ENCODE measurements at places on chromosomes 3 and 15.

DNA sequence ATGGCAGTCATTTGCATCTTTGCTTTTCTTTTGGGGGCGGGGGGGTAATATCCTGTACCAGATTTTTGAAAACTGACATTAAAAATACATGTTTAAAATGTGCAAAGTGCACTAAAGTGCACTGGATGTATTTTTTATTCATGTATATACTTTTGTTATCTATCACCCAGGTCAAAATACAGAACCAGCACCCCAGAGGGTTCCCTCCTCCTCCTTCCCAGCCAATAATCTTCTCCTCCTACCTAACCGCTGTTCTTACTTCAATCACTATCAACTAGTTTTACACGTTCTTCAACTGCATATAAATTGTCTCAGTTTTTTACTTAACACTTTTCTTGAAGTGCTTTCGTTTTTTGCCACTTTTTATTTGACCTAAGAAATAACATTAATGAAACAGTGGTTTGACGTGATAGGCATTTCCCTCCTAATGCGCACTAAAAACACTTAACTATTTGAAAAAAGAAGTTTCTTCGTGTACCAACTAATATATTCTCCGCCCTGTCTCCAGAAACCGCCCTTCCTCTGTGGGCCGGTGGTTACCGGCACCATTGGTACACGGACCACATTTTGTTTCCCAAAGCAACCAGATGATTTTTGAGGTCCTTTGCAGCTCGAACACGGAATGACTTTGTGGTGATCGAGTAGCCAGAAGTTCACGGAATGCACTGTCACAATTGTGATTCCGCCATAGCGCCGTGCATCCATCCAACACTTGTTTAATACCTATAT lies 836 bp upstream of the AKAP13 start:
- no peak for DNase-seq

GRCh38 chr3:160885791-160886286 lies 129.8 kb downstream of the PPM1L start:
- peak; percentile 29 for DNase-seq

- DNase-seq = no peak
Measured at GRCh38 chr3:166986000-166986399, 394.1 kb downstream of the ZBBX start.

GRCh38 chr3:37054370-37054769 lies 61.1 kb downstream of the MLH1 start:
- no peak for DNase-seq

DNA sequence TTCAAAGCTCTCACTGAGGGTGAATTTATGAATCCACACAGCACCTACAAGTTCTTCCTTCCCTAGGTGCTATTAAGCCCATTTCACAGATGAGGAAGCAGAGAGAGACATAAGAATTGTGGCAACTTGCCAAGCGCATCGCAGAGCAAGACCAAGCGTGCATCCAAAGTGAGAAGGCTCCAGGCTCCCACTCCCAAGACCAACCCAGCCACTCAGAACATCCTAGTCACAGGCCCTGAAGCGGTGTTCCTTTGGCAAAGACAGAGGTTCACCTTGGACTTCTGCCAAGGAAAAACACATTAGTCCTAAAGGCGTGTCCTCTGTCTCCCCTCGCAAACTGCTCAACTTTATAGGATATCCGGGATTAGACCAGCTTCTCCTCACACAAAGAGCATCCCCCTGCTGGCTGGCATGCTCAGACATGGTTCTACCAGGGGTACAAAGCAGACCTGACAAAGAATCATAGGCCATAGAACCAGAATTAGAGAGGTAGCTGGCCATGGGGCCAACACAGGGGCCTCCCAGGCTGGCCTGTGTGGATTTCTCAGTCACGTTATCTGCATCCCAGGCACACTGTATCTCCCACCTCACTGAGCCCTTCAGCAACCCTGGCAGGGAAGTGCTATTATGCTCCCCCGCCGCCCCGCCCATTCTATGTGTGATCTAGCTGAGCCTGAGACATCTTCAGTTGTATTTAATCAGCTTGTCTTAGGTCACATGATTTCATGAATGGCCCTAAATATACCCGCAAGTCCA lies 160.2 kb downstream of the FOXP1 start:
- no peak for DNase-seq

DNA sequence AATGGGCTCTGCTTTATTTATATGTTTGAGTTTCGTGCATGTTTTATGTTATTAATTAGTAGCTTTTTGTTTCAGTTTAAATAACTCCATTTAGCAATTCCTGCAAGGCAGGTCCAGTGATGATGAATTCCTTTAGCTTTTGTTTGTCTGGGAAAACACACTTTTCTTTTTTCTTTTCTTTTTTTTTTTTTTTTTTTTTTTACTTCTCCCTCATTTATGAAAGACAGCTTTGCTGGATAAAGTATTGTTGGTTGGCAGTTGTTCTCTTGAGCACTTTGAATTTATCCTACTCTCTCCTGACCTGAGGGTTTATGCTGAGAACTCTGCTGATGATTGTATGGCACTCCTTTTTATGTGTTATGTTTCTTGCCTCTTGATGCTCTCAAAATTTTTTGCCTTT lies 35.7 kb downstream of the TMEM39A start:
- DNase-seq = no peak

GRCh38 chr3:144655423-144655822 lies 683.8 kb downstream of the DIPK2A start:
- DNase-seq = no peak

- DNase-seq = peak; percentile 89
Measured at GRCh38 chr15:90101130-90101968, 919 bp downstream of the IDH2 start.

DNA sequence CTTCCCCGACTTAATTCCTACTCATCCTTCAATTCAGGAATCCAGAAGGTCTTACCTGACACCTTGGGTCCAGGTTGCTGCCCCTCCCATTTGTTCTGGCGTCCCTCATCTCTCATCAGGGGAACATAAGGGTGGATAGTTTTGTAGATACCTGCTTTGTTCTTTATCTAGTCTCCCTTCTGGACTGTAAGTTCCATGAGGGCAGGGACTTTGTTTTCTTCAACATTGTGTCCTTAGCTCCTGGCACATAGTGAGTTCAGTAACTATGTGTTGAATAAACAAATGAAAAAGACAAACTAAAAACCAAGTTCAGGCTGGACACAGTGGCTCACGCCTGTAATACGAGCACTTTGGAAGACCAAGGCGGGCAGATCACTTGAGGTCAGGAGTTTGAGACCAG lies 13.2 kb upstream of the GPD1L start:
- DNase-seq = no peak

DNA sequence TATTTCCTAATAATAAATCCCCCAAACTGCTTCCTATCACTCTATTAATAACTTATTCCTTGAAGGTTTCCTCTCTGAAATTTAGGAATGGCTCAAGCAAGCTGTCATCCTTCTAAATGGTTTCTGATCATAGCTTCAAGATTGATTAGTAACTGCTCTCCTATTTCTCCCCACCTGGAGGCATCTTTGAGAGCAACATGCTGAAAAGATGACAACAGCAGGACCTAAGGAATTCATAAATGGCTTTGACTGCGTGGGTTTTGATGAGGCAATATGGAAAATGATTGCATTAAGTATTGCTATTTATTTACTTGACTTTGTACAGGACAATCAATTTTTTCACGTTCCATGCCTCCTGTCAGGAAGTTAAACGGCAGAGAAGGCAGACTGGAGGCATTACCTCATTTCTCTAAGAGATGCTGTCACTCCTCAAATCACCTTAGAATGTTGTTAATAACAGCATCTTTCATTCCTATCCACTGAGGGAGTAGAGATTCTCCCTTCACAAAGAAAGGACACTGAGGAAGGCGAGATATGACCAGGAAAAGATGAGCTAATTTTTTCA lies 256.4 kb downstream of the EPHB1 start:
- DNase-seq = no peak

DNA sequence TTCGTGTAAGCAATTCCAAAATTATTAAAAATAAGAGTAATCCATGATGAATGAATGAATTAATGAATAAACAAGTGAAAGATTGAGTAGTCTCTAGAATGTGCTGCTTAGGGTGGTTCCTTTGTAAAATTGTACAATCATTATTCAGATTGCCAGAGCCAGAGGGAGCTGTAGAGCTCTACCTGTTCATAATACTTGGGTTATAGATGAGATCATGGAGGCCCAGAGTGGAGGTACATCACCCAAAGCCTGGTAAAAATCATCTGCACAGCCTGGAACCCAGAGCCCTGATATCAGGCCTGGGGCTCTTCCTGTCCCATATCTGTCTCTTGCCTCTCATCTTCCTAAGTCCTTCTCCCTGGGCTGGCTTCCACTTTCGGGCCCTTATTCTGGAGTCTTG lies 297.2 kb downstream of the RPLP1 start:
- DNase-seq = no peak

DNA sequence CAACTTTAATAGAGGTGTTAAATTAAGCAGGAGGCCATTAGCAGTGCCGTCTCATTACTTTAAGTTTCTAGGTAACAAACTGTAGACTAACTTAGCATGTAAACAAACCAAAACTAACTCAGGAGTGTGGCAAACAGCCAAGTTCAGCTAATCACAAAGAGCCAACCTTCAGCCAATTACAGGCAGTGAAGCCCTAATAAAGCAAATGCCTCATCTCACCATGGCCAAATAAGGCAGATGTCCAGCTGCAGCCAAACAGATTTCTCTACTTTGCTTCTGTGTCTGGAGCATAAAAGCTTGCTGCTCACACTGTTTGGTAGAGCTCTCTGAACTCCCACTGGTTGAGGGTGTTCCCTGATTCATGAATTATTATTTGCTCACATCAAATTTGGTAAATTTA lies 835.4 kb upstream of the GBE1 start:
- no peak for DNase-seq

All from midbrain (tissue), 1 donor.